AG09319 (cell line): ENCODE measurements at places on chromosomes 4 and X.

DNA sequence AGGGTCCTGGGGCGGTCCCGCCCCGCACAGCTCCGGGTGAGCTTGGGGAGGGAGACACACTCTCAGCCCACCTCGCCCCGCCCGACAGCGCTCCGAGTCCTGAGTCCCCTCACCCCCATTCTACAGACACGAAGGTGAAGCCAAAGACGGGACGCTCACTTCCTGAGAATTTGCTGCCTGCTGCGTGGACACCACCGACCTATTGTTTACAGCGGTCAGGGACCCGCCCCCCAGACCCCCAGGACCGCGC, 796 bp upstream of the ZNF141 start:
- no peak for DNase-seq

DNA sequence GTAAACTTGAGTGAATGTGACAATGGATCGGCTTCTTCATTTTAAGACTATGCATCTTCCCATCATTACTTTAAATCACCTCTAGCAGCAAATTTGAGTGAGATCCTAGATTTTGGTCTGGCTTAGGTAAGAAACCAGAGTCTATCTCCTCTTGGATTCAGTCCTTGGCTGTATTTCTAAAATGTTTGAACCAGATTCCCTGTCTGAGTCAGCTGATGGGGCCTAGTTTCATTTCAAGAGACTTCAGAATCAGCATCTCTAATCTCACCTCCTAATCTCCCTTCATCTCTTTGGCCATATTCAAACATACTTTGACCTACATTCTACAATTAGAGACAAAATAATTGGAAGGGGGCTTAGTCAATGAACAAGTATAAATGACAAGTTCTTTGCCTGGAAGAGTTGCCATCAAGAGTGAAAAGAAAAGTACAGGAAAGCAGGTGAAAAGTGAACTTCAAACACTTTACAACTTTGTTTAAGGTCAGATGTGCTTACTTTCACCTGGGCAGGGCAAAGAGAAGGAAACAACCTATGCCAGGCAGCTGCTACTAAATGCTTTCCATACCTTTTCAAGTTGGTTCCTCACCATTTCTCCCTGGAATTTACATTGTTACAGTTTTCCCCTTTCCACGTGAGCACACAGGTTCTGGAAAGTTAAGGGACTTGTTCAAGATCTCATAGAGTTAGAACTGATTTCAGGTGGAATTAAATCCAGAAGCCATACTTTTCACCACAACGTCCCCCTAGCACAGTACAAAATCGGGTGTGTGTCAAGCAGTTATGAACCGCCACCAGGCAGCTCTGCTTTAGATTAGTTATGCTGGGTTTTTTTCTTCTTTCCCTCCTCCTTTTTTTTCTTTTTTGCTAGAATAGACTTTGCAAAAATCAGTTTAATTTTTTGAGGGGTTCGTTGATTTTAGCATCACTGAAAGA, 30.7 kb upstream of the PITX2 start:
- no peak for DNase-seq

- DNase-seq = no peak
These were observed 230.9 kb downstream of the C4orf33 start for GRCh38 chr4:129326571-129327460.

DNA sequence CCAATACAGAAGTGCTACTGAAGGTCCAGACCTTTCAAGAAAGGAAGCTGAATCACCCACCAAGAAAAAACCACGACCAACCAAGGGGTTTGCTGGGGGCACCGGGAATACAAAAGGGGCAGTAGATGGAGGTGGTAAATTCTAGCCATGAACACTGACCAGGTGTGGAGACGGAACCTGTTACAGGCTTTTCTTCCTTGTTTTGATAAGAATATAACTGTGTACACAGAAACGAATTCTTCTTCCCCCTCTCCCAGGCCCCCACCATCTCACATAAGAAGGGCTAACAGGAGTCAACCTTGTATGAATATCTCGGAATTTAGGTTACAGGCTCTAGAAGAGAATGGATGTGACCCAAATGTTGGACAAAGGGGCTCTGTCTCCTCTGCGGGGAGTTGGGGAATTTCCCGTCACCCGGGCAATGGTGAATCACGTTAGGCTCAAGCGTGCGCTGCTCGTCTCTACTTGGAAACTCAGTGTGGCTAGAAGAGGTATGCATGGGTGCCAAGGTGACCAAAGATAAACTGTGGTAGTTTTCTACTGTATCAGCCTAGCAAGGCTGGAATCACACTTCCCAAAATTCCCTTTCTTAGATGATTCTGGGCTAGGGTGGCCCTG, 87.0 kb downstream of the AFAP1 start:
- DNase-seq = no peak

GRCh38 chr4:121714548-121714947, 17.8 kb upstream of the ANXA5 start:
- DNase-seq = no peak

DNA sequence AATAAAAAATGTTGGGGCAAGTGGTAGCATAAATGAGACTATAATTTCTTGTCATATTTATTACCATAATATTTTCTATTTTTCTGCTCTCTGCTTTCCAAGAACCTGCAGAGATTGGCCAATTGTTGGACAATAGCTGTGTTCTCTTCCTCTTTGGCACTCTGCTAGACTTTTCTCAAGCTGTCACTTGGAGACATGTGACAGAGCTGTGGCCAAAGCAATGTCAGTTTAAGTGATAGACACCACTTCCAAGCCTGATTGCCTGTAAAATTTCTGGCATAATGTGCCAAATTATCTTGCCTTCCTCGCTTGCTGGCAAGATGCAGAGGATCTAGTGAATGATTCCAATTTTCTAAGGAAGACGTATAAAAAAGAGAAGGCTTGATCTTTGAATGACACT, 162.2 kb upstream of the NDST4 start:
- DNase-seq = no peak

- no peak for DNase-seq
These were observed 1240.2 kb downstream of the FAM133A start for GRCh38 chrX:94914235-94914634.

GRCh38 chr4:94253036-94253435, 45.4 kb downstream of the SMARCAD1 start:
- DNase-seq = no peak
